ENCODE measurements at places on chromosomes 7 and 10.

DNA sequence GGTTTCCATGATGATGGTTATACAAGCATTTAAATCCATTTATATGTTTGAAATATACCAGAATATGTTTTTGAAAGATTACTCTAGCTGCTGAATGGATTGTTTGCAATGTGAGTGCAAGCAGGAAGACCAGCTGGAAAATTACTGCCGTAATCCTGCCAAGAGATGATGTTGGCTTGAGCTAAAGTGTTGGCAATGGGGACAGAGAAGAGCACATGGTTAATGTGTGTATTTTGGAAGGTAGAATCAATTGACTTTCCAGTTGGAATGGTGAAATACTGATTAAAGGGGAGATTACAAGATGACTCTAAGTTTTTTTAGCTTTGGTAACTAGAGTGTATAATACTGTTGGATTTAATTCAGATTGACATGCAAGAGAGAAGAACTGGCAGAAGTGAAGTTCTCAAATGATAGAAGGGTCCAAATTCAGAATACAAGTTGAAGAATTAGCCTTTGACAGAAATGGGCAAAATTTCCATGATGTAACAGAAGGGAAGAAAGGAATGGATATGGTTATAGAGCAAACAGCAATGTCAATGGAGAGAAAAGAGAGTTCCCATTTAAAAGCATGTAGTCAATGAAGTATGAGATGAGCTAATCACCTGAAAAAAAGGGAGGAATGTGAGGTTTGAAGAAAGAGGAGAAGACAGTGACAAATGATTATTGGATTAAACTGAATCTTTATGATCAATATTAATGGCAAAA is 422.0 kb downstream of the CDC14C start:
- DNase-seq: no peak

- DNase-seq: no peak
Observed at GRCh38 chr7:92633211-92633906, 43.2 kb upstream of the FAM133B start.

DNA sequence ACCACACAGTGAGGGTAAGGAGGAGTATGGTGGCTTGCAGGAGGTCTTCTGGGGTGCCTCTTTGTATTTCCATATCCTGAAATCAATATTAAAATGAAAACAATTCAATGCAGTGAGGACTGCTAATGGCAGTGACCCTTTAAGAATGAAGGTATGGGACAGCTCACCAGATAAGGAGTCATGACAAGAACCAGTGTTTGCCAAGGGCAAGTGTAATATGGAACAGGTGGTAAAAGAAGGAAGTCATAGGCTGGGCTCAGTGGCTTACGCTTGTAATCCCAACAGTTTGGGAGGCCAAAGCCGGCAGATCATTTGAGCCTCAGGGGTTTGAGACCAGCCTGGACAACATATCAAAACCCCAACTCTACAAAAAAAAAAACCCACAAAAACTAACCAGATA is 20.0 kb upstream of the LIPA start:
- DNase-seq: no peak

DNA sequence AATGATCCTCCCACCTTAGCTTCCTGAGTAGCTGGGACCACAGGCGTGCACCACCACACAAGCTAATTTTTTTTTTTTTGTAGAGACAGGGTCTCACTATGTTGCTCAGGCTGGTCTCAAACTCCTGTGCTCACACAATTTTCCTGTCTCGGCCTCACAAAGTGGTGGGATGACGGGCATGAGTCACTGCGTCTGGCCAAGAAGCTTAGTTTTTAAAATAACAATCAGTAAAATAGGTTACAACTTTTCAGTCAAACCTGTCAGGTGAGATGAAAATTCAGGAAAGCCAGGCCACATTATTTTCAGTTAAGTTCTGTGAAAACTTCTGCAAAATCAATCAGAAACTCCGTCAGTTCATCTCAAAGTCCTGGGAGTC is 55.4 kb downstream of the FAM241B start:
- no peak for DNase-seq

- DNase-seq: no peak
Observed at GRCh38 chr7:13770305-13770704, 219.2 kb downstream of the ETV1 start.

DNA sequence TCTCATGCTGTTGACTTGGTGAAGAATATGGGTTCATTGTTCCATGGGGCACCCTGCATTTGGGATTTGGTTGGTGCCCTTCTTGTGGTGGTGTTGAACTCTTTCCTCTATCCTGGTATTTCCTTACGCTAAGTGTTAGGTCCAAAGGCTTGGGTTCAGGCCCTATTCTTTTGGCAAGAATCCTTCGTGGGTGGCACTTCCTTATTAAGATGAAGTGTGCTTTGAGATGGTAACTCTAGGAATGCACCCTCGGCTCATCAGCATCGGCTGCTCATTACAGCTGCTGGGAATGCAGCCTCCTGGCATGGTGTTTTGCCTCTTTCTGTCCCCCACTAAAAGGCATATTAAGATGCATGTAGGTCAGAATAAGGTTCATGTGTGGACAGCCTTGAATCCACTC is 380.7 kb downstream of the RPS24 start:
- no peak for DNase-seq

- no peak for DNase-seq
Observed at GRCh38 chr10:75352650-75353049, 48.9 kb downstream of the ZNF503 start.

DNA sequence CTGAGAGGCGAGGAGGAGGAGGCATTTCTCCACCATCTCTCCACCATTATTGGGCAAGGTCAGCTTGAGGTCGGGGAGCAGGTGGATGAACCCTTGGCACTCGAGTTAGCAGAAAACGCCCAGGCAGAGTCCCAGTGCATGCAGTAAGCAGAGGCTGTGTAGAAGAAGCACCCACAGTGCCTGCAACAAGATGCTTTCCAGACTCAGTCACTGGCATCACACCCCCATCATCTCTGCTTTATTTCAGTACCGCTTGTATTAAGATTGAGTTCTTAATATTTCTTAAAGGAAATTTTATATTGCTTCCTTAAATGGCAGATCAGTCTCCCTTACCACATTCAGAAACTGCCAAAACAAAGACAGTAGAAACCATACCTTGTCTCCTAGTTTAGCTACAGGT is 122.3 kb upstream of the PPIF start:
- DNase-seq: no peak

- DNase-seq: no peak
Observed at GRCh38 chr7:98802781-98803110, 67.1 kb downstream of the TMEM130 start.

GRCh38 chr7:147081117-147081516 is 964.5 kb downstream of the CNTNAP2 start:
- no peak for DNase-seq

DNA sequence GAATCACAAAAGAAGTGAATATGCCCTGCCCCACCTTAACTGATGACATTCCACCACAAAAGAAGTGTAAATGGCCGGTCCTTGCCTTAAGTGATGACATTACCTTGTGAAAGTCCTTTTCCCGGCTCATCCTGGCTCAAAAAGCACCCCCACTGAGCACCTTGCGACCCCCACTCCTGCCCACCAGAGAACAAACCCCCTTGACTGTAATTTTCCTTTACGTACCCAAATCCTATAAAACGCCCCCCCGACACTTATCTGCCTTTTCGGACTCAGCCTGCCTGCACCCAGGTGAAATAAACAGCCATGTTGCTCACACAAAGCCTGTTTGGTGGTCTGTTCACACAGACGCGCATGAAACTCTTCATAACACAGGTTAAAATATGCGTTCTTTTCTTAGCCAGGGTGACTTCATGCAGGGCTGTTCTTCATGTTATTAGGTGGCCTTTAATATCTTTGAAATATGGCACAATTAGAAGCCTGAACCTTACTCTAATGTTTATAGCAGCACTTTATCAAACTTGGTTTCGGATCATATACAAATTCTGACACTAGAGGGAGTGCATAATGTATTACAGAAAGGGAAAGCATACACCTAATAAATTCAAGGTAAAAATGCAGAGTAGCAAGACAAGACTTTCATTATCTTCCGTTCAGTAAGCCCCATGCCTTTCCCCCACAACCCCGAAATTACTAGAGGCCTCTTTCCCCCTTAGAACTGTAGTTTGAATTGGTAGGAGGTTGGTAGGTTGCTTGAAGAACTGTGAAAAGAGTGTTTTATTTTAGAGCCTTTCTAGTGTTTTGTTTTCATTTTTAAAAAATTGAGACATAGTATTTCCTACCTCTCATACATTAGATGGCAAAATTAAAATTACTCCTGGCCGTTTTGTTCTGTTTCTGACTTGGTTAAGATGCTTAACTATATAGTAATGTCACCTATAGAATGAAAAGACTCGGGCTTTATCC is 117.9 kb downstream of the NPY start:
- no peak for DNase-seq

DNA sequence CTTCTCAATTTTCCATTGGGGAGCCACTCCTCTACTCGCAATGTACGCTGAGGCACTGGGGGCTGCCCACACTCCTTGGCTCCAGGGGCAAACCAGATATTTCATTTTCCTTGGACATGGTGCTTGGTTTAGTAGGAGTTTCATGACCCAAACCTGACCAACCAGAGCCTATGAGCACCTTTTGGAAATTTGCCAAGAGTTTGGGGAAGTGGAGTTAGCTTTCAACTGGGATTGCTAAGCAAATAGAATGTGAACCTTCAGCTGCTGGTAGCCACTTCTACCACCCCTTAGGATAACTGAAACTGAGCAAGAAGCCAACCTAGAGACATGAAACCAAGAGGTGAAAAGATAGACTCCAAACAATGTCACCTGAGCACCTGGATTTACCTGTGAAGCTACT is 74.9 kb upstream of the COL13A1 start:
- DNase-seq: no peak

DNA sequence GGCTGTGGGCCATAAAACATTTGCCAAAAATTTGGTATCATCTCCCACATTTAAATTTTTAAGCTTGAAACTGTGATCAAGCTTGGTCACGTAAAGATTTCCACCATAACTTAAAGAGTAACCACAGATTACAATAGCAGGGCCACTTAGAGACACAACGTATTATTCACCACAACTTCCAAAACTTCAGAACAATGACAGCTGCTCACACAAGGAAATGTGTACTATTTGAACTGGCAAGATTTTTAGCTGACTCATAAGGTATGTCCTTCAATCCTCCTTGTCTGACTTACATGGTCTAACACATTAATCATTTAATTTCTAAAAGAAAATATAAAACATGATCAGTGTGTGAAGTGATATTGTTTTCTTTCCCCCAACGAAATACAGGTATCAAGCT is 234.5 kb downstream of the PARD3 start:
- no peak for DNase-seq

DNA sequence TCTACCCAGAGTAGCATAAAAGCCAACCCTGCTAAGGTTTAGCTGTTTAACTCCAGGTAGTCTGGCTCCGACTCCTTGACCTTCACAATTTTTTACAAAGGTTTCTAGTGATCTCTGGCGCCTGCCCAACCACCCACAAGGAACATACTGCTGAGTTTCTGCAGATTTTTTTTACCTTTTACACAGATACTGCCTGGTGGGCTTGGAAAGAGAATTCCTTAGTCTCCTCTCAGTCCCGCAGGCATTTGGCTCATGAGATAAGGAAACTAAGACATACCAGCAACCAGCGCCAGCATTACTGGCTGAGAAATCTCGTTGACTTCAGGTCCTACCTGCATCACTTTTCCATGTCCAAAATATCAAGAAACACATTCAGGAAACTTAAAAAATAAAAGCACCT is 51.1 kb upstream of the LYZL1 start:
- DNase-seq: no peak

DNA sequence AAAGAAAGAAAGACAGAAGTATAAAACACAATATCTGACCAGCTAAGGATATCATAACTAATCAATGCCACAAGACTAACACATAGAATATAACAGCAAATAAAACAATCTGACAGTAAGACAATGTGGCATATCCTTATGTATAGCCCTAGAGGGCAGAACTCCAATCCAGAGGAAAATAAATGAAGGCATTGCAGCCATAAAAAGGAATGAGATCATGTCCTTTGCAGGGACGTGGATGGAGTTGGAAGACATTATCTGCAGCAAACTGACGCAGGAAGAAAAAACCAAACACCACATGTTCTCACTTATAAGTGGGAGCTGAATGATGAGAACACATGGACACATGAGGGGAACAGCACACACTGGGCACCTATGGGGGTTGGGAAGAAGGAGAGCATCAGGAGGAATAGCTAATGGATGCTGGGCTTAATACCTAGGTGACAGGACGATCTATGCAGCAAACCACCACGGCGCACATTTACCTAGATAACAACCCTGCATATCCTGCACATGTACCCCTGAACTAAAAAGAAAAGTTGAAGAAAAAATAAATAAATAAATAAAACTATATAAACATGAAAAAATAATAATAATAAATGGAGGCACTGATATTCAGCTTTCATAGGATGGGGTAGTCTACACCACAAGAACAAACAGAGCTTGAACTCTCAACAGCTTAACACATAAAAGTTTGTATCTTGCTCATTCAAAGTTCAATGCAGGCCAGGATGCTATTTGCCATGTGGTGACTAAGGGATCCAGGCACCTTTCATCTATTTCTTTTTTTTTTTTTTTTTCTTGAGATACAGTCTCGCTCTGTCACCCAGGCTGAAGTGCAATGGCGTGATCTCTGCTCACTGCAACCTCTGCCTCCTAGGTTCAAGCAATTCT is 66.1 kb upstream of the KAT6B start:
- no peak for DNase-seq

DNA sequence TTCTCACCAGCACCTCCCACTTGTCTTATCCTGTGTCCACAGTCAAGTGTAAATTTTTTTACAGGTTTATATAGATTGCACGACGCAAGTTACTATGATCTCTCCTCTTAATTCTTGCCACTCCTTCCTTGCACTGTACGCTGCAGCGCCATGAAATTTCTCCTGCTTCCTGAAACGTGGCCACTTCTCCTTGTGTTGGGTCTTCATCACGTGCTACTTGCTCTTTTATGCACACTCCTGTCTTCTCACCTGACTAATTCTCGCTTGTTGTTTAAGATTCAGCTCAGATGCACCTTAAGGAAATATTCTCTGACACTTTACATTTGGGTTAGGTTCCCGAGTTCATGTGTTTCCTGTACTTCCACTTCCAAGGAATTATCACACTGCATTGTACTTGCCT is 76.5 kb upstream of the ODAD2 start:
- DNase-seq: no peak

DNA sequence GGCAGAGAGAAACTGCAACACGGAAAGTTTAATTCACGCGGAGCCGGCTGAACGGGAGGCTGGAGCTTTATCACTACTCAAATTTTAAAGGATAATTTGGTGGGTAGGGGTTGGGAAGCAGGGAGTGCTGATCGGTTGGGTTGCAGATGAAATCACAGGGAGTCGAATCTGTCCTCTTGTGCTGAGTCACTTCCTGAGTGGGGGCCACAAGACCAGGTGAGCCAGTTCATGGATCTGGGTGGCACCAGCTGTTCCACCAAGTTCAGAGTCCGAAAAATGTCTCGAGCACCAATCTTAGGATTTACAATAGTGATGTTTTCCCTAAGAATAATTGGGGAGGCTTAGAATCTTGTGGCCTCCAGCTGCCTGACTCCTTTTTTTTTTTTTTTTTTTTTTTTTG is 3.6 kb upstream of the PRAP1 start:
- no peak for DNase-seq

DNA sequence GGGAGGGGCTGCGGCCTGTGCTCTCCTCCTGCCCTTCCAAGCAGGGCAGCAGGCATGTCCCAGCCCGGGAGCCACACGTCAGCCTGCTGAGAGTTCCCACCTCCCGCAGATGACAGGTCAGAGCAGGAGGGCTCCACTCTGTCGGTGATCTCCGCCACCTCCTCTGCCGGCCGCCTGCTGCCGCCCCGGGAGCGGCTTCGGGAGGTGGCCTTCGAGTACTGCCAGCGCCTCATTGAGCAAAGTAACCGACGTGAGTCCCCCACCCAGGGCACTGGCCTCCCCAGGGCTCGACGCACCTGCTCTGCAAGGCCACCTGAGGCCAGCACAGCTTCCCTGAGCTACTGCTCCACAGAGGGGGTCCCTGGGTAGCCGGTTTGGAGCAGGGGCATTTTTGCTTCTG is 9.4 kb downstream of the AP5Z1 start:
- no peak for DNase-seq
